ENCODE measurements at places on chromosomes 11 and 22.

- DNase-seq, result no peak
These were observed 42.5 kb downstream of the TTC17 start for GRCh38 chr11:43401252-43401651.

GRCh38 chr22:32340411-32340810 is 17.3 kb upstream of the RFPL3 start:
- DNase-seq, result no peak

DNA sequence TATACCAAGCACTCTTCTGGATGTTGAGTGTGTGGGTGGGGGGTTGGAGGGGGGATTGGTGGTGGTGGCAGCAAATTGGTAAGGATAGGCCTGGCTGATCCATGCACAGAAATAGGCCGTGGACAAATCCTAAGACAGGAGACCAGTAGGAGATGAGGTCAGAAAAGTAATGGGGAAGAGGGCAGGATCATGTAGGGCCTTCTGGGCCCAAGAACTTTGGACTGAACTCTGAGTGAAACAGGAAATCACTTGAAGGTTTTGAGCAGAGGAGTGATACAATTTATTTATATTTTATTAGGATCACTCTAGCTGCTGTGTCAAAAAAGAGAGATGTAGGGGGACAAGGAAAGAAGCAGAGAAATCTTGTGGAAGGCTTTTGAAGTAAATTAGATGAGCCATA is 28.7 kb downstream of the TSG101 start:
- no peak for DNase-seq

DNA sequence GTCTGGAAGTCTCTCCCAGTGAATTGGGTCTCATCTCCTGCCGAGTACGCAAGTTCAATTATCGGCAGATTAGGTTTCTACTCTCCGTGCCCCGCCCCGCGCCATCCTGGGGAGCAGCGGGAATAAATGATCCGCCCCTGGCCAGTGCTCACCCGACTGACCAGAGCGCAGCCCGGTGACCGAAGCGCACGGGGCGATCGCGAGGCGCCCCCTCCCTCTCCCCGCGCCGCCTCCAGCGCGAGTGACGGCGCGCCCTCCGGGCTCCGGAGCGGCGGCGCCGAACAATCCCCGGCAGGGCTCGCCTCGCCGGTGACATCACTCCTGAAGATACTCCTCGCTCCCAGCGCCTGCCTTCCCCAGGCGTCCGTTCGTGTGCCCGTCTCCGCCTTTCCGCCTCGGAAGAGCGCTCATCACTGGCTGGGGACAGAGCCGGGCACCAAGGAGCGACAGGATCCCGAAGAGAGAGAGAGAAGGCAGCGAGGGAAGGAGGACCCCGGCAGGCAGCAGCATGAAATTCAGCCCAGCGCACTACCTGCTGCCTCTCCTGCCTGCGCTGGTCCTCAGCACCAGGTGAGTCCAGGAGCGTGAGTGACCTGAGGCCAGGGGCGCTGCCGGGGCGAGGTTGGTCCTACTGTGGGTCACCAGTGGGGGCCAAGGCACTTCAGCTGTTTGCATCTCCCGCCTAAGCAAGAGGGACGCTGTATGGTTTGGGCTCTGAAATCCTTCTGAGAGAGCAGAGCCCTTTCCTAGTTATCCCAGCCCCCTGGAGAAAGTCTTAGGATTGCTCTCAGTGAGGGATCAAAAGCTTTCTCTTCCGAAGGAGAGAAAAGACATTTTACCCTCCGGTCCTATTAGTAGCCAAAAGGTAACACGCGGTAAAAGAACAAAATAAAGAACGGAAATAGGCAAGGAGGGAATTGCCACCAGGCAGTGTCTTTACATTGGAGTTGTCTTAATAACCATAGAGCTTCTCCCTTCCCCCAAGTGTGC is at the start of gene LUZP2:
Gene LUZP2, plus strand, starts transcription at position 318 of the 990 bp plus-strand sequence.
- DNase-seq, result no peak

DNA sequence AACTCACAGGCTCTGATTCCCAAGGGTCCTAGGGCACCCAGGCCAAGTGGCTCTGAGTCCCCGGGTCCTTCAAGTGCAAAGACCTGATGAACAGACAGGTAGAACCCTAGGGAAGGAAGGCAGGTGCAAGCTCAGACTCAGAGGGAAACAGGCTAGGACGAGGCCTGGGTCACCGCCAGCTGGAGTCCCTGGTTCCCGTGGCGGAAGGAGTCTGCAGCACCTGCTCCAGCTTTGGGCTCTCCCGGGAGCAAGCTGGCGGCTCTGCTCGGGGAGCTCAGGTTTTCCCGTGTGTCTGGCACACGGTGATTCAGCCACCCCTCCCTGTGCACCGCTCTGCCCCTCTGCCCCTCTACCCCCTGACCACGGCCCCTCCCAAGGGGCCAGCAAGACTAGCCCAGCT is 59.8 kb downstream of the WNT7B start:
- no peak for DNase-seq

DNA sequence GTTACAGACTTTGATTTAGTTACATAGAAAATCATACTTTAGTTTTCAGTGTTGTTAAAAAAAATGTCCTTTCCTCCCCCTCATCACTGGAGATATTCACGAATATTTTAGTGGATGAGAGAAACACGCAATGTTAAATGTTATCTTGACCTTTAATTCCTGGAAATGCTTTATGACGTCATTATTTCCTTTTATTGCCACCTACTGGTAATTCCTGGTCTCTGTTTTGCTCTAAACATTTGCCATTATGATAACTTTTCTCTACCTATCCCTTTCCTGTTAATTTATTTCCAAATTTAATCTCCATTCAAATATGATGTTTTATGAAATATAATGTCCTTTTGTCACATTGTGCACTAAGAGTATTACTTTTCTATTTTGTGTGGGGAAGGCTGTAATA is 770.6 kb downstream of the FAM181B start:
- DNase-seq, result no peak

DNA sequence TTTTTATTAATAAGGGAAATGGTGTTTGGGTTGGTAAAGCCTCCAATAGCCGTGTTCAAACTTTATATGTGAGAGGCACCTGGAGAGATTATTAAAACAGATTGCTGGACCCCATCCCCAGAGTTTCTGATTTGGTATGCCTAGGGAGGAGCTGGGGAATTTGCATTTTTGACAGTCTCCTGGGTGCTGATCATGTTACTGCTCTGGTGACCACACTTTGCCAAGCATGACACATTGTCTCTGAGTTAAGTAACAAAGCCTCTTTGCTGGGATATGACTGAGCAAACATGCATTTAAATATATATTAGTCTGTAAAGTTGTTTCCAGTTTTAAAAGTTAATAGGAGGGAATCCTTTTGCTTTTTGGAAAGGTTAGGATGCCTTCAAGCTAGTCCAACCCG is 140.4 kb downstream of the NAV2 start:
- no peak for DNase-seq

- DNase-seq, result no peak
These were observed 83.7 kb upstream of the LINC01488 start for GRCh38 chr11:69397732-69398131.

DNA sequence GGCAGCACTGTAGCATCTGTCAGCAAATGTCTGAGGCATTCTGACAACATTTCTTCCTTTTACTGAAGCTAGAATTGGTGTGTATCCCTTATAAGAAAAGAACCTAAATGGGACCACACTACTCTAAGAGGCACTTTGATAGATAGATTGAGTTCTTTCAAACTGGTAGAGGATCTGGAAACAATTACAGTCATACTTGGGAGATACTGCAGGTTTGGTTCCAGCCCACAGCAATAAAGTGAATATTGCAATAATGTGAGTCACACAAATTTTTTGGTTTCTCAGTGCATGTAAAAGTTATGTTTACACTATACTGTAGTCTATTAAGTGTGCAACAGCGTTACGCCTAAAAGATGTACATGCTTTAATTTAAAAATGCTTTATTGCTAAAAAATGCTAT is 96.9 kb downstream of the SBF2 start:
- DNase-seq, result no peak

GRCh38 chr11:121367844-121368225 is 75.3 kb downstream of the SC5D start:
- no peak for DNase-seq

GRCh38 chr11:27656806-27657483 is 43.3 kb downstream of the BDNF start:
- DNase-seq, result peak; percentile 43

GRCh38 chr11:23569134-23569533 is 708.9 kb upstream of the CCDC179 start:
- DNase-seq, result no peak

DNA sequence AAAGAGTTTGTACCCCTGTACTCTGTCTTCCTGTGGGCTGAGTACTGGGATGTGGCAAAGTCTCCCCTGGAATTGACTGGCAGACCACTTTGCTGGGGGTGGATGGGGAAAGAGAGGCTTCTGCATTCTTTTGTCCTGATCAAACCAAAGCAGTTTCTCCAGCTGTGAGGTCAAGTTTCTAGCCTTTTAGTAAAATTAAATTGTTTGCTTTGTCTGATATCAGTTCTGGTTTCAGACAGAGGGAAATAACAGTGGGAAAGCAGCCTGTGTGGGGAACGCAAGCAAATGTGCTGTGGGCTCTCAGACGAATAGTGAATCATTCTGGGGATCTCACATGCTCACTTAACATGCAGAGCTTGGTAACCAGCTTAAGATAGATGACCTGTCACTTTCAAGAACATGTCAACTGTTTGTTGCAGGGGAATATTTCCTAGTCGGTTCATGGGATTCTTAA is 151.6 kb downstream of the FAT3 start:
- no peak for DNase-seq

- DNase-seq, result no peak
These were observed 12.5 kb upstream of the MICALL1 start for GRCh38 chr22:37893583-37893983.

- DNase-seq, result no peak
These were observed 1308.3 kb downstream of the TBC1D22A start for GRCh38 chr22:48070760-48071159.

DNA sequence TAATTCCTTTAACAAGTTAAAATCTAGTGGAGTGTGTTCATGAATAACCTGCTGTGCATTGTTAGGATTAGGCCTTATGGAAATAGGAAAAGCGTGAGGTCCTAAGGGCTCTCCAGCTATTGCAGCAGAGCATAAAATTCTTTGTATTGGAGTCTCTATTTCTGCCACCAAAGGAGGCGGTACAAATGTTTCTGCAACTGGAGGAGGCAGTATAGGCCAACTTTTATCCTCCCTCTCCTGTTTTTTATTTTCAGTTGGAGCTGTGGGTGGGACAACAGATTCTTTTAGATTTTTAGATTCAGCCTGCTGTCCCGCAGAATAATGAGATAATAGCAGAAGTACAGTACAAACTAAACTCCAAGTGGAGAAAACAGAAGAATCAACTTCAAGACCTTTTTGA is 26.2 kb downstream of the OR10A6 start:
- DNase-seq, result no peak

- peak; percentile 17 for DNase-seq
These were observed 55.9 kb upstream of the CCDC188 start for GRCh38 chr22:20206709-20207215.

- DNase-seq, result no peak
These were observed 20.0 kb downstream of the KDM4D start for GRCh38 chr11:94993400-94993943.

DNA sequence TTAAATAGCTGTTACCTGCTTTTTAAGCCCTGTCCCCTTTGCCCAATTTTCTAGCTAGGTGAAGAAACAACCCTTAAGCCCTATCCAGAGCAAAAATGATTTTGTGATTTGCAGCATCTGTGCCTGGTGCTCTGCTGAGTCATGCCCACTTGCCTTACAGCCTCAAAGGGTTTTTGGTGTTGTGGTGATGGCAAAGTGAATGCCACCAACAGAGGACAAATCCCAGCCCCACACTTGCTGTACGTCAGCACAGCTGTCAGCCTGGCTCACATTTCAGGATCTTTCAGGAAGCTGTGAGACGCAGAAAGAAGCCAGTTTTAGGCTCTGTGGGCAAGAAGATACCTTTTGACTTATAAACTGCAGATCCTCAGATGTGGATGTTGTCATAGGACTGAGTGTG is 401.7 kb downstream of the TENM4 start:
- DNase-seq, result no peak

- DNase-seq, result no peak
These were observed 3.2 kb downstream of the TBC1D10C start for GRCh38 chr11:67406969-67407687.

GRCh38 chr11:134437821-134438220 is 25.8 kb upstream of the B3GAT1 start:
- DNase-seq, result no peak

DNA sequence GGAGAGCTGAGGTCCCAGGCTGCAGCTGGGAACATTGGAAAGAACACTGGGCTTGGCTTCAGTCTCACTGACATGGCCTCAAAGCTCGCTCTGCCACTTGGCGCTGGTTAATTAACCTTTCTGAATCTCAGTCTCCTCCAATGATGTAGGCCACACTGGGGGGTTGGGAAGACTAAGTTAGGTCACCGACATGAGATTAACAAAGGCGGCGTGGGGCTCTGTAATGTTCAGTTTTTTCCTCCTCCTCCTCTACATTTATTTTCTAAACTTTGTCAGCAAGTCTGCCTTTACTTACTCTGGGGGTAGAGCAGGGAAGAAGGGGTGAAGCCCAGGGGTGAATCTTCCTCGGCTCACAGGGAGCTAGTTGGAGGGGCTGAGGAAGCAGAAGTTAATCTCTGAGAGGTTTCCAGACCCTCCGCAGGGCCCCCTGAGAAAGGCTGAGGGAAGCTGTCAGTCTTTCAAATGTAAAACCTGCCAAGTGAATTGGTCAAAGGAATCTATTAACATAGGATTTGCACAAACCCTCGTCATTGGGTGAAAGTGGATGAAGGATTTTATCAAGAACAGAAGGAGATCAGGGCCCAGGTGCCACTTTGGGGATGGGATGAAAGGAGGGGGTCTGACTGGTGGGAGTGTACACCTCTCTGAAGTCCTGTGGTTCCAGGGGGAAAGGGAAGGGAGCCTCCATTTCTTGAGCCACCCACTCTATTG is 32.1 kb upstream of the TENM4 start:
- DNase-seq, result no peak

DNA sequence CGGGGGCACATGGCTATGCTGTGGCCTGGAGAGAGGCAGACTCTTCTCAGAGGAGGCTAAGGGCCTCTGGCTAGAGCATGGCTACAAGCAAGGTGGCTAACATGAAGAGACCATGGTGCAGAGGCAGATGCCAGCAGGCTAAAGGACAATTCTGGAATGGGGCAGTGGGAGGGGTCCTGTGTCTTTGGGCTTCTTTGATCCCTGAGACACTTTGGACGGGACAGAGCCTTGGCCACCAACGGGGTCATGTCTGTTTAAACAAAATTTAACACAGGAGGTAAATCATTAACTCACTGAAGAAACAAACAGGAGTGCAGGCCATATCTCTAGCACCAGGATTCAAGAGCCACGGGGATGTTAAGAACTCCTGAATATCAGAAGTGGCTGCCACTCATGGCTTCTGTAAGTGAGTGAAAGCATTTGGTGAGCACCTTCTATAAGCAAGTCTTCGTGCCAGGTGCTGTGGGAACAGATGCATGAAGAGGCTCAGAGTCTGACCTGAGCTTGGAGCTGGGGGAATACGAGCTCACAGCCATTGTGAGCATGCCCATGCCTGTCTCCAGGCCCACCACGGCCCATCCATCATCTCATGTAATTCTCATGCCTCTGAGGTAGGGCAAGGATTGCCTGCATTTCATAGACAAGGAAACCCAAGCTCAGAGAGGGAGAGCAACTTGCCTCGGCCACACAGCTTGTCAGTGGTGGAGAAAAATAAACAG is 18.3 kb upstream of the ZNRF3 start:
- no peak for DNase-seq
